ENCODE measurements at places on chromosomes 5 and 9.

DNA sequence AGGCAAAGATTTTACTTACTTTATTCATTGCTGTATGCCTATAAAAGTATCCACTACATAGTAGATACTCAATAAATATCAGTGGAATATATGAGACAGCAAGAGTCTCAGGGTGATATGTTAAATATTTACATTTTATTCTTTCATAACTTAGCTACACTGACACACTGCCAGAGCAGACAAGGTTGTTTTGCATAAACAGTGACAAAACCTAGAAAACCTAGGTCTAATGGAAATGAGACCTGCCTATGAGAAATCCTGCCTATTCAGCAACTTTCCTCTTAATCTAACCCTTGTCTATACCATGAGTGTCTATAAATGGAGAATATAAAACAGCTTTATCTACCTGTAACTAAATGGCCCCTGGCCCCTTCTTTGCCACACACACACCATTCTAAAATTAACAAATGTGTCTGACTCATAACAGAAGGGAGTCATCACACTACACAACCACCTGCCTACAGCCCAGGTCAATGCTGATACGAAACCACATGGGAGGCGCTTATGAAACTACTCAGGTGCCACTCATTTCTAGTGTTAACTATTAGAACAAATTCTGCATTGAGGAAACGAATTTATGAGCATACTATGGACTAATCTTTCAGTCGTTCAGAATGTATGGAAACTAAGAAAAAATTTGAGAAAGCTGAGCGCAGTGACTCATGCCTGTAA, 60.3 kb downstream of the UBAP2 start:
- no peak for DNase-seq

GRCh38 chr9:121860744-121861143, 209.3 kb downstream of the DAB2IP start:
- no peak for DNase-seq

DNA sequence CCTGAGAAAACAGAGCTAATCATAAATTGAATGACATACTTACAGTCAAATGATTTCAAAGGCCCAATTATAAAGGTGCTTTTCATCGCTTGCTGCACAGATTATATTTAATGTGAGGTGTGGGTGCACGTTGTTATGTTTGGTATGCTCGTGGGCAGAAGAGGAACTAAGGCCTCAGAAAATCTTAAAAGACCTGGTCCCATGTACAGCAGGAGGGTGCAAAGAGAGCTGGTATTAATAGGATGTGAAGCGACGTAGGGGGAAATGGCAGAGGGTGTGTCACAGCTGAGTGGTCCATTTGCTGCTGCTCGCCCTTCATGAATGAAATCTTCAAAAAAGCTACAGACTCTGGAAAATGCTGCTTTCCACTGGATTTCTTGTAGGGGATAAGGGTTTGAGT, 40.5 kb upstream of the IFNK start:
- DNase-seq: no peak

GRCh38 chr9:4062966-4063365, 236.9 kb downstream of the GLIS3 start:
- DNase-seq: no peak
